ENCODE measurements at places on chromosomes 13 and 19.

DNA sequence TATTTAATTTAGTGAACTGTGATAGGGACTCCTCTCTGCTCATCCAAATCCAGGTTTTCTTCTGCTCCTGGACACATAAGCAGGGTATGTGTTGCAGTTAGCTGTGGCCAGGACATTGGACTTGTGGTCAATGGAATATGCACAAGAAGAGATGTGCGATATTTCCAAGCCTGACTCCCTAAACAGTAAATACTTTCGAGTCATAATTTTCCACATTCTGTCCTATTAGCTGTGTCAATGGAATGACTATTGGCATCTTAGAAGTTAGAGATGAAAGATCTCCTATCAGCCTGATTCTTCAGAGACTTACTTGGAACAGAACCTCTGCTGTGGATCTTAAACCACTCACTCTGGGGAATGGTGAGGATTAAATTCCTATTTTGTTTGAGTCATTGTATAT, 771.0 kb downstream of the EFNB2 start:
- H3K27me3 ChIP-seq, result no peaks in the 10 kb centered on the region
- H3K36me3 ChIP-seq, result no peaks in the 10 kb centered on the region
- H3K4me3 ChIP-seq, result no peak overlapping the region
- H3K4me1 ChIP-seq, result no peaks in the 10 kb centered on the region
- DNase-seq, result no peak

GRCh38 chr13:45195421-45195820, 5.4 kb downstream of the KCTD4 start:
- H3K27me3 ChIP-seq, result no peaks in the 10 kb centered on the region
- peaks cover 5% of the 10 kb centered on the region for H3K36me3 ChIP-seq
- H3K4me1 ChIP-seq, result peaks cover 4% of the 10 kb centered on the region
- H3K4me3 ChIP-seq, result no peak overlapping the region

- no peak overlapping the region for H3K27ac ChIP-seq
- no peak for DNase-seq
- H3K4me1 ChIP-seq, result no peaks in the 10 kb centered on the region
- no peak overlapping the region for H3K4me3 ChIP-seq
Measured at GRCh38 chr13:88115976-88116375, 444.8 kb downstream of the SLITRK5 start.

DNA sequence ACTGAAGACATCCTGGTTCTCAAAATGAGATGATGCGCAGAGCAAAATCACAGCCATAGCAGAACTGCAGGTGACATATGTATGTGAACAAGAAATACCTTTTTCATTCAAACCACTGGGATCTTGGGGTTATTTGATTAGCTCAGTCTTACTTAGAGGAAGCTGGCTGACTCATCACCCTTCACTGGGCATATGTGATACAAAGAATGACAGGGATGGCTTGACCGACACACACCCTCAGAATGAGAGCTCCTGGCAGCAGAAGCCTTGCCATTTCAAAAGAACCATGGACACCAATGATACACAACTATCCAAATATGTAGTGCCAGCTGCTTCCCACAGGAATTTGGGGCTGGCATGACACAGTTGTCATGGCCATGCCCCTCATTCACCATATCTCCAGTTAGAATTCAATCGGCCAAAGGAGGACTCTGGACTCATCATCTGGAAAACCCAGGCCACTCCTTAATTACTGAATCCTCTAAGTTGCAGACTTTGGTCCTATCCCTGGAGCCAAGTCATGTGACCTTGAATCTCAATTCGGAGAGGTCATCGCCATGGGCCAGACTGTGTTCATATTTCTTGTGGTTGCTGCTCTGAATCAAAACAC, 115.8 kb downstream of the KATNAL1 start:
- DNase-seq, result no peak
- no peak overlapping the region for H3K27ac ChIP-seq
- no peaks in the 10 kb centered on the region for H3K36me3 ChIP-seq
- H3K27me3 ChIP-seq, result no peaks in the 10 kb centered on the region
- H3K4me1 ChIP-seq, result peaks cover 36% of the 10 kb centered on the region
- no peak overlapping the region for H3K4me3 ChIP-seq

GRCh38 chr19:47613165-47614020, 4.5 kb downstream of the BICRA start:
- H3K27ac ChIP-seq, result peak overlapping the region; percentile 86
- peak; percentile 75 for DNase-seq
- peak overlapping the region; percentile 22 for H3K4me3 ChIP-seq
- peaks cover 30% of the 10 kb centered on the region for H3K4me1 ChIP-seq
- no peaks in the 10 kb centered on the region for H3K27me3 ChIP-seq

DNA sequence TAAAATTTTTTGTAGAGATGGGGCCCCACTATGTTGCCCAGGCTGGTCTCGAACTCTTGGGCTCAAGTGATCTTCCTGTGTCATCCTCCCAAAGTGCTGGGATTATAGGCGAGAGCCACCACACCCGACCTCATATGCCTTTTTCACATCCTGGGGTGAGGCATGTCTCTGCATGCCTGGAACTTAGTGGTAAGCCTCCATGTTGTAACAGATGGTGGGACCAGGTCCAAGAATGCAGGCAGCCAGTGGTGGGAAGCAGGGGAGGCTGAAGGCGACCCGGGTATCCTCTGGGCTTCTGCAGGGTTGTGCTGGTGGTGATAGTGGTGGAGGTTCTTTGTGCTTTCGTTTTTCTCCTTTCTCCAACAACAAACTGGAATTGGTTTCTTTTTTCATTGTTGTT, 30.1 kb upstream of the CCDC124 start:
- H3K4me1 ChIP-seq, result no peaks in the 10 kb centered on the region
- no peak for DNase-seq
- peaks cover 33% of the 10 kb centered on the region for H3K27me3 ChIP-seq
- H3K27ac ChIP-seq, result no peak overlapping the region
- no peak overlapping the region for H3K4me3 ChIP-seq

GRCh38 chr19:58033741-58034476, at the start of gene ZSCAN1:
Gene ZSCAN1 (plus strand): TSS chr19:58034025. CDS start chr19:58037837, 3,812 bp downstream.
- H3K4me3 ChIP-seq, result peak within 1 kb of the TSS; percentile 84
- H3K27me3 ChIP-seq, result no peaks in the 10 kb centered on the region

DNA sequence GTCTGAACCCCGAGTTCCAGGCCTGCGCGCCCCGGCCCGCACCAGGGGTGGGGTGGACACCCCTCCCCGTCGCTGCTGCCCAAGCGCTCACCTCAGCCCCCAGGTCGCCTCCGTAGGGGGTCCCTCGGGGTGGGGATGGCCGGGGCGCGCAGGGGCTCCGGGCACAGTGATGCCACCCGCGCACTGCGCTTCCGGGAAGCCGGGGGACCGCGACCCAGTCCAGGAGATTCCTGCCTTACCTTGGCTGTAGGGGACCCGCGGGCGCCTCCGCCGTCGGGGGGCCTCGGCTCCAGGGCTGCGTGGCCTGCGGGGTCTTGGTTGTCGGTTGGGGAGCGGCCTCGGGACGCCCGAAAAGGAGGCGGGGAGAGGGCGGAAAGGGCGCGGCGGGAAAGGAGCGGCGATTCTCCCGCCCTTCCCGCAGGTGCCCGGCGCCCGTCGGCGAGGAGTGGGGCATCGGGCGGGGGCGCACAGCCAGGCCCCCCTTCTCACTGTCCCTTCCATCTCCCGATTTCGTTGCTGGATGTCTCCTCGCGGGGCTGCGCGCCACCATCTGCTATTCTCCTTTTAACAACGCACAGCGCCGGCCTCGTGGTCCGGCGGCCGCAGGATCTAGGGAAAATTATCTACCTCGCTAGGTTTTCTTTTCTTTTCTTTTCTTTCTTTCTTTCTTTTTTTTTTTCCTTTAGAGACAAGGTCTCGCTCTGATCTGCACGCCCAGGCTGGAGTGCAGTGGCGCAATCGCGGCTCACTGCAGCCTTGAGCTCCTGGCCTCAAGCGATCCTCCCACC, at the start of gene KEAP1:
KEAP1 (minus strand) TSS at position 355 of the 788 bp plus-strand sequence. CDS start 3,323 bp downstream, outside the sequence.
- peaks cover 4% of the 10 kb centered on the region for H3K36me3 ChIP-seq
- DNase-seq, result peak; percentile 76
- no peaks in the 10 kb centered on the region for H3K27me3 ChIP-seq

GRCh38 chr13:63279136-63279535, 1863.5 kb upstream of the PCDH20 start:
- DNase-seq, result no peak
- no peak overlapping the region for H3K27ac ChIP-seq
- H3K27me3 ChIP-seq, result no peaks in the 10 kb centered on the region
- no peak overlapping the region for H3K4me3 ChIP-seq
- H3K36me3 ChIP-seq, result no peaks in the 10 kb centered on the region

GRCh38 chr13:101977475-101977874, 424.4 kb downstream of the FGF14 start:
- no peaks in the 10 kb centered on the region for H3K4me1 ChIP-seq
- H3K27me3 ChIP-seq, result peaks cover 3% of the 10 kb centered on the region
- no peaks in the 10 kb centered on the region for H3K36me3 ChIP-seq
- no peak overlapping the region for H3K4me3 ChIP-seq
- no peak overlapping the region for H3K27ac ChIP-seq
- no peak for DNase-seq

- no peak overlapping the region for H3K27ac ChIP-seq
- no peak overlapping the region for H3K4me3 ChIP-seq
- H3K4me1 ChIP-seq, result peaks cover 12% of the 10 kb centered on the region
Measured at GRCh38 chr19:50779504-50780457, 9.5 kb downstream of the GPR32 start.

- H3K27me3 ChIP-seq, result peaks cover 8% of the 10 kb centered on the region
- H3K27ac ChIP-seq, result no peak overlapping the region
- no peak for DNase-seq
- H3K4me3 ChIP-seq, result no peak overlapping the region
- no peaks in the 10 kb centered on the region for H3K36me3 ChIP-seq
Measured at GRCh38 chr19:34881982-34882381, 44.7 kb upstream of the ZNF30 start.

- H3K27me3 ChIP-seq, result no peaks in the 10 kb centered on the region
- H3K4me1 ChIP-seq, result peaks cover 21% of the 10 kb centered on the region
- H3K36me3 ChIP-seq, result peaks cover 5% of the 10 kb centered on the region
- H3K4me3 ChIP-seq, result no peak overlapping the region
Measured at GRCh38 chr13:51684076-51684475, 99.8 kb downstream of the WDFY2 start.

- peak overlapping the region; percentile 97 for H3K27ac ChIP-seq
- no peak for DNase-seq
- peak overlapping the region; percentile 96 for H3K4me3 ChIP-seq
- H3K36me3 ChIP-seq, result peaks cover 11% of the 10 kb centered on the region
- peaks cover 36% of the 10 kb centered on the region for H3K4me1 ChIP-seq
Measured at GRCh38 chr19:42216653-42217519, 591 bp downstream of the DEDD2 start.
